ENCODE measurements at places on chromosomes 1 and 21.
A peak's percentile ranks its signal among the peaks of the same experiment; 100 is the strongest.

- no peak for DNase-seq
Measured at GRCh38 chr21:22710721-22711120, 1712.5 kb downstream of the NCAM2 start.

DNA sequence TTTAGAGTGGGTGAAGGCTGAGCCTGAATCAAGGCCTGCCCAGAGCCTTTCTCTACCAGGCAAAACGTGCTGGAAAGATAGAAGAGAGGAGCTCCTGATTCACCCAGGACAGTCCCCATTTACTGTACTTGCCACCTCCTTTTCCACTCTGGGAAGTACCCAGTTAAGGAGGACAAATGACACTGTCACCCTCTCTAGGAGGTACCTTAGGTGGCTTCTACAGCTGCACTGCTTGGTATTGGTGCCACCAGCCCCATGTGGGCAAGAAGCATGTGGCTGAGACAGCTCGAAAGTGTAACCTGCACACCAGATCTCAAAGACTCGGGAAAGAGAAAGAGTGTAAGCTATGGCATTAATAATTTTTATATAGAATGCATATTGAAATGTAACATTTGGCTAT, 42.3 kb downstream of the RUNX1 start:
- DNase-seq, result no peak

GRCh38 chr1:166906647-166907046, 30.6 kb upstream of the TADA1 start:
- DNase-seq, result no peak

- DNase-seq, result no peak
Measured at GRCh38 chr1:217193151-217193550, 437.7 kb downstream of the GPATCH2 start.

DNA sequence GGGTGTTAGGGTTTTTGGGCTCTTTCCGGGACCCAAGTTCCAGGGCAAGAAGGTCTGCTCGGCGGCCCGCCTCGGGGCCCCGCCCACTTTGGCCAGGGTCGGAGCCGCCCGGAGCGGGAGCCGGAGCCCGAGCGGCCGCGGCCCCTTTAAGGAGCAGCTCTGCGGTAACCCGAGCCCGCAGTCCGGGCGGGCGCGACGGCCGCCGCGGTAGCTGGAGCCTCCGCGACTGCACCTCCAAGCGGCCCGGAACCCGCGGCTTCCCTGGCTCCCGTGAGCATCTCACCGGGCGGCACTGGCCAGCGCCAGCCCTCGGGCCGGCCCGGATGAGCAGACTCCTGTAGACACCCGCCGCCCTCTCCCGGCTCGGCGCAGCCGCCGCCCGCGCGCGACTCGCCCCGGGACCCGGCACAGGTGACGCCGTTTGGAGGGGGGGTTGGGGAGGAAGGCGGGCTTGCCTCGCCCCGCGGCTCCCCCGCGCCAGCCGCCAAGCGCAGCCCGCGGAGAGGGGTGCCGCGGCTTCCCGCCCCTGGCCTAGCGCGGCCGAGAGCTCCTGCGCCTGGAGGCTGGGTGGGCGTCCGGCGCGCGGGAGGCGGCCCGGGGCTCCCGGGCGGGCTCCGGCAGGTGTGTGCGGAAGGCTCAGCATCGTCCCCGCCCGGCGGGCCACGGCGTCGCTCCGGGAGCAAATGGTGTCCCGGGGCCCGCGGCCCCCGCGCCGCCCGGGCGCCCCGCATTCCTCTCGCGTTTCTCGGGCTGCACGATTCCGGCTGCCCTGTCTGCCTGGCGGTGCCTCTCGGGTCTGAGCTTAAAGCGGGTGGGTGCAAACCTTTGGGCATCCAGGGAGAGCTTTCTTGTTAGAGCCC, at the start of gene TLCD4:
Gene TLCD4 (plus strand): TSS at position 149 of the 860 bp plus-strand sequence. CDS start 26,547 bp downstream, outside the sequence.
- DNase-seq, result peak; percentile 14

- DNase-seq, result no peak
Measured at GRCh38 chr1:201310251-201310985, 27.1 kb downstream of the PKP1 start.

DNA sequence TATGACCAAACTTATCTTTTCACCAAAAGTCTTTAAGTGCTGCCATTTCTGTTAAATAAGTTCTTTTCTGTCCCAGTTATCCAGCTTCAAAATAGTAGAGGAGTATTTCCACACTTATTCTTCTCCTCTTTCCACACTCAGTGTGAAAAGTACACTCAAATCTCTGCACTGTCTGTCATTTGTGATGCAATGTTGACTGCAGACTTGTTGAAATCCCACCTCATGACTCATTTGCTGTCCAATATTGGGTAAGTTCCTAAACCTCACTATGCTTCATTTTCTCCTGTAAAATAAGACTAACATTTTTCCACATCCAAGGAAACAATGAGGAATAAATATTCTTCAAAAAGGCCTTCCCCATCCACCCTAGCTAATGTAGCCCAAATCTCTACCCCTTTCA, 17.5 kb downstream of the LRRIQ3 start:
- no peak for DNase-seq

- DNase-seq, result no peak
Measured at GRCh38 chr21:38268864-38269575, 12.2 kb downstream of the KCNJ15 start.

- no peak for DNase-seq
Measured at GRCh38 chr1:33317946-33318345, 3.0 kb downstream of the A3GALT2 start.

- no peak for DNase-seq
Measured at GRCh38 chr21:35989138-35989735, 71.1 kb downstream of the SETD4 start.

GRCh38 chr1:108824051-108824450, 32.8 kb downstream of the AKNAD1 start:
- DNase-seq, result no peak

GRCh38 chr21:45542242-45542666, at the start of gene SLC19A1:
SLC19A1 (minus strand) TSS chr21:45542440; CDS start chr21:45537959, 4,481 bp downstream.
- peak; percentile 63 for DNase-seq

- no peak for DNase-seq
Measured at GRCh38 chr1:147292631-147293251, 50.3 kb downstream of the CHD1L start.

- no peak for DNase-seq
Measured at GRCh38 chr1:210746024-210746731, 387.8 kb downstream of the KCNH1 start.

GRCh38 chr1:163186862-163187261, 15.9 kb downstream of the RGS5 start:
- DNase-seq, result no peak

DNA sequence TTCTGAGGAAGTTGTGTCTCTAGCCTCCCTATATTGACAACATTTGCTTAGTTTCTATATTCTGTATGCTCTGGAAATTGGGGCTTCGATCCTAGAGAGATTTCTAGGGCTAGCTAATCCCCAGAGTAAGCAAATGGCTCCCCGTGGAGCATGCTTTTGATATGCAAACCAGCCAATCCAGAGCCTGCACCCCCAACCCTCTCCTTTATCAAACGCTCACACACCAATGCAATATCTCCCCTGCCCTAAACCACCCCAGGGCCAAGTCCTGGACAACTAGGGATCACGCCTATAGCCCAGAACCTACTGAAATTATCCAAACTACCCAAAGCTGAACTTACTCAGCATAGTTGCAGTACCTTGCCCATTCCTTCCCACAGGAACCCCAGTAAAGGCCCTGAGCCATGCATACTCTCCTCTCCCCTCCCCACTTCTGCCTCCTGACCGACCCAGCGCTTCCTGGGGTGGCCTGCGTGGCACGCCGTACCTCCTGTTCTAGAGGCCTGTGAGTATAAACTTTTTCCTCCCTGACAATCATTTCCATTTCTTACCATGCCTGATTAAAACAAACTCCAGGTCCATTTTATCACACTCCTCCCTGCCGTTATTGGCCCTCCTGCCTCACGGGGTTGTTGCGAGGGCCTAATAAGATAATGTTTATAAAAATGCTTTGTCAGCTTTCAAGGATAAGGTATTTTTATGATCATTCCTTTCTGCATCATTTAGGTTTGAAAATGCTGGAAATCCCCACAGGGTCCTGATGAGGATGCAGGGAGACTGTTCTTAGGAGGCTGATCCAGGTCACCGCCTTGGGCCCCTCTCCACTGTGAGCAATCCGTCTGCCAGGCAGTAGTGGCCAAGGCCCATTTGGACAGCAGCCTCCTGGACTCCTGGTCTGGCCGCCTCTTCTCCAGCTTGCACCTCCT, 102.7 kb downstream of the TENT5C start:
- no peak for DNase-seq

- no peak for DNase-seq
Measured at GRCh38 chr1:110771245-110772022, 96.7 kb upstream of the KCNA3 start.

DNA sequence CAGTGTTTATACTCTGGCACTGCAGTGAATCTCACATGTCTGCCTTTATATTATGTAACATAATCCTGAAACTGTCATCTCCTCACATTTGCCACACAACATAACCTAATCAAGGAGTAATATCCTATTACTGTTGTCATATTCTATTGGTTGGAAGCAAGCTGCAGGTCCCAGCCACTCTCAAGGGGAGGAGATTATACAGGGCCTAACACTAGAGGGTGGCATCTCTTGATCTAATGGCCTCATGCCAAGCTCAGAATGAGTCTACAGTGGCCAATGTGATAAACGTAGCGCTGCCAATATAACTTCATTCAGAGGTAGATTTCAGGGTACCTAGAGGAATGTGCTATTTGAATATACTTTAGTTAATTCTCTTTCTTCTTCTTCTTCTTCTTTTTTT, 166.8 kb downstream of the BACH1 start:
- no peak for DNase-seq

DNA sequence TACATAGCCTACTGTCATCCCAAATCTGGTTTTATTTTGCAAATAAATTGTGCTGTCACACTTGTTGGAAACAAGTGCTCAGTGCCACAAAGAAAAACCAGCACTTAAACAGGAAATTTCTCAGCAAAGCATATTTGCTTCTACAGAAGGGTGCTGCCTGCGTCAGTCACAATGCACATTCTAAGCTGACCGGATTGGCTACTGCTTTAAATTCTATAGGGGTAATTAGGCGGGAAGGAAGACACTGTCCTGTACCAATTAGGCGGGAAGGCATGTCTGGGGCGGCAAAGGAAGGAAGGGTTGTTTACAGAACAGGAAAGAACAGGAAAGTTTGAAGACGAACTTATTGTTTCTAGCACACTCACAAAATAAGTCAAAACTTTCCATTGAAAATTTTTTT, 2.8 kb downstream of the IFI16 start:
- no peak for DNase-seq

- DNase-seq, result no peak
Measured at GRCh38 chr1:245666412-245666811, 511.6 kb downstream of the KIF26B start.

DNA sequence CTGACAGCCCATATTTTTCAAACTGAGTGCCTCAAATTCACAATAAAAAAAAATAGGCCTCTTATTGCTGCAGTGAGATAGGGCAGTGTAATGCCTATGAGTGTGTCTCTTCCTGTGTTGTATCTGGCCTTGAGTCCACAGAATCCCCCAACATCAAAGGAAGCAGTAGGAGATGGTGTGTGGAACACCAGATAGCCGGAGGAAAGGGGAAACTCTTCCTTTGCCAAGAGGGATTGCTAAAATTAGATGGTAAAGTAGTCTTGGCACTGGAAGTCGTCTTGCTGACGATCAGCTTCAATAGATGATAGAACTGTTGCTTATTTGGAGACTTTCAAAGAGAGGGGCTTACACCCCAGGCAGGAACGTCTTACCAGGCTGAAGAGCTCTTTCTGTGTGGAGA, 51.8 kb downstream of the RUNX1 start:
- no peak for DNase-seq

- DNase-seq, result no peak
Measured at GRCh38 chr1:186327331-186327730, 47.7 kb downstream of the TPR start.

- DNase-seq, result no peak
Measured at GRCh38 chr1:221608835-221609320, 133.0 kb downstream of the DUSP10 start.

DNA sequence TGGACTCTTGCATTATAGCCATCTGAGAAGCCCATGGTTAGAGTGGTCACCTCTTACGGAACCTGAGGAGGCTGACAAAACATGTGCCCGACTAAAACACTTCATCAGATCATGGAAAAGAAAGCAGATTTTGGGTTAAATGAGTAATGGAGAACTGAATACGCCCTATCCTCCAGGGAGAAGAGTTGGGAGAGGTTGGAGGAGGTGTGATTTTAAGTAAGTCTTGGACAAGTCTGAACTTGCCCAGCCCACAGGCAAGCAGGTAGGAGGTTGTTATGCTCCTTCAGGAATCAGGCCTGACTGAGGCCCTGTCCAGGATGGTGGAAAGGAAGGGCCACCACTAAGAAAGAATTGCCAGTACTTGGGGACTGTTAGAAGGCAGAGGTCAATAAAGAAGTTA, 255.8 kb downstream of the TGFB2 start:
- no peak for DNase-seq

GRCh38 chr1:158285756-158286241, 3.9 kb upstream of the CD1C start:
- no peak for DNase-seq

DNA sequence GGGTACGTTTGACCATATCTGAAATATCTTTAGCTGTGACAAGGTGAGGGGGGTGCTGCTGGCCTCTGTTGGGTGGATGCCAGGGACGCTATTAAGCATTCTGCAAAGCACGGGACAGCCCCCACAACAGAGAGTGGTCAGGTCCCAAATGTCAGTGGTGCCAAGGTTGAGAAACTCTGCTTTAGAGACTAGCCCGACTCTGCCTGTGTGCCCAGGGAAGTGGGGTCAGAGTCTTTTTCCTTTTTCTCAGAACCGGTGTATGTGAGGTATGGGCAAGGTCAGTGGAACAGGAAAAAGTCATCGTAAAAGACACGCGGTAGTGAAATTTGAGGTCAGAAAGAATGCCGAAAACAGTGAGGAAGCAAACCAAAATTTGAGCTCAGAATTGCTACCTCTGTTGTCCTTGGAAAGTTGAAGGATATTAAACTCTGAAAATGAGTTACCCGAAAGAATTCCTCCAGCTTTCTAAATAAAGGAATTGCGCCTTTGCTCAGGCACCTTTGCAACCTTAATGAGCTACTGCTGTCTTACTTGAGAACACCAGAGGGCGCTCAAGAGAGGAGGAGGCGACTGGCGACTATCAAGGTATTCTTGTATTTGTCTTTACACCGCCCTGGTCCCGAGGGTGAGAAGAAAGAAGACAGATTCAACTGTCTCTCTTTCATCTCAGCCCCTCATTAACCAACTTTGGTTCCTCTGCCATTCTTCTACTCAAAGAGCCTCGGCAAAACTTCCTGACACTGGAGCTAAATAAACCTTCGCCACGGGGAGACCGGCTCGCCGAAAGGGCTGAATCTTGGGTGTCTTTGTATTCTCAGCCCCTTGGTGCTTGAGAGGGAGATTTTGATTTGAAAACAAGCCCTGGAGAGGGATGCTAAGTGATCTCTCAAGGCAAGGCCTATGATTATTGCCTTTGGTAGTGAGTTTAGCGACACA, 85.4 kb upstream of the OLIG2 start:
- no peak for DNase-seq

DNA sequence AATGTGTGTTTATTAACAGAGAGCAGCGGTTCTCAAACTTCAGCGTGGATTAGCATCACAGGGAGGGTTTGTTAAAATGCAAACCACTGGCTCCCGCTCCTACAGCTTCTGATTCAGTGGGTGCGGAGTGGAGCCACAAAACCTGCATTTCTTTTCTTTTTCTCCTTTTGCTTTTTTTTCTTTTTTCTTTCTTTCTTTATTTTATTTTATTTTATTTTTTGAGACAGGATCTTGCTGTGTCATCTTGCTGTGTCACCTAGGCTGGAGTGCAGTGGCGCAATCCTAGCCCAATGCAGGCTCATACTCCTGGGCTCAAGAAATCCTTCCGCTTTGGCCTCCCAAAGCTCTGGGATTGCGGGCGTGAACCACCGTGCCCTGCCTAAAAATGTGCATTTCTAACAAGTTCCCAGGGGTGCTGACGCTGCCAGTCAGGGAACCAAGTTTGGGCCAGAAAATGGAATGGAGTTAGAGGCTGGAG, 20.9 kb upstream of the SLC1A7 start:
- DNase-seq, result no peak

Data from stimulated activated CD8-positive, alpha-beta memory T cell treated with anti-CD3 and anti-CD28 coated beads, Interleukin-2, amount 100 ng/mL, for 48 hours (primary cell).